Epithelial cell of esophagus (primary cell): ENCODE measurements at places on chromosomes 16 and 17.

DNA sequence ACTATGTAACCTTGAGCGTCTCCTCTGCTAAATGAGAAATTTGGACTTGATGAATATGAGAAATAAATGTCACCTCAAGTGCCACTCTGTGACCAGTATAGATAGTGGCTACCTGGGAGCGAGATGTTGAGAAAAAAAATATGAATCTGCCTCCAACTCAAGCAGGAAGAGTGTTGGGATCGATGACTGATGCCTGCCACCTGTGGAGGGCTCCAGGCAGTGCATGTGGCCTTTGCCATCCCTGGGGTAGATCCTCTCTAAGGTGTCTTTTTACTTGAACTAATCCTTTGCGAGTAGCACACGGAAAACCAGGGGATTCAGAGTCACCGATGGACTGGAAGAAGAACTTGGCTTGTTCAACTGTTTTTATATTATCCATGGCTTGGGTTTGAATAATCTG, 9.4 kb downstream of the CCDC182 start:
- DNase-seq, result peak; percentile 33

DNA sequence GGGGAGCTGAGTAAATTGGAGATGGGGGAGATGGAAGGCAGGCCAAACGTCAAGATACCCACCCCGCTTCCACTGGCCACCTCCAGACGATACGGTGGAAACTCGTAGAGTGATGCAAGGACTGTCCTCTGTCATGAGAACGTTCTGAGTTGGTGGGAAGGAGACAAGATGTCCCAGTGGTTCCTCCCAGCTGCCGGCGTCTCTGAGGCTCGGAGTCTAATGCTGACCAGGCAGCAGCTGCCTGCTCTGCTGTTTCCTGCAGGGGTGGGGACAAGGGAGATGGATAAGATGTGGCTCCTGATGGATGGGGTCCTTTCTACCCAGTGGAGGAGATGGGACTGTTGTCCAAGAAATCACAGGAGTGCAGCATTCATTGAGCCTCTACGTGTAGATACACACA, 28.2 kb upstream of the C1QL1 start:
- DNase-seq, result no peak

- DNase-seq, result no peak
These were observed 43.1 kb upstream of the MEAK7 start for GRCh38 chr16:84547546-84548061.

DNA sequence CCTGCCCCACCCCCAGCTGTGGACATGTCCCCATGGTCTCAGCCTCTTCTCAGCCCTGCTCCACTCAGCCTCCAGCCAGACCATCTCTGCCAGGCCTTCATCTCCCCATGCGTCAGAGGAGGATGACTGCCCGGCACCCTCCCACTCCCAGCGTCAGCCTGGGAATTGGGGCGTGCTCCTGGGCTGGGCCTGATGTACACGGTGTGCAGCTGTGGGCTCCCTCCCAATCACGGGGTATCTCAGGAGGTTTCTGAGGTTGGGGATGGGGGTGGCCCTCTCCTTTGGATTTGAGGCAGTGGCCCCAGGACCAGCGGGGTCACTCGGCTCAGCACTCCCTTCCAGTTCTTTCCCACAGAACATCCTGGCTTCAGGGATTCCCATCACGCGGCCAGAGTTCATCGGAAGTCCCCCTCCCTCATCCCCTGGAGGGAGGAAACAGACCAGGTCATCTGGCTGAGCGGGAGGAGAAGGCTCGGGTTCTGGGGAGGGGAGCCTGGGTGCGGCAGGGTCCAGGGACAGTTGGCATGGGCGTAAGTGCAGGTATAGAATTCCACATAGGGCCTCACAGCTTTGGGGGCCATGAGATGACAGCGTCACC, 36.9 kb downstream of the SOCS3 start:
- DNase-seq, result no peak

- DNase-seq, result no peak
These were observed 68.7 kb upstream of the MYOCD start for GRCh38 chr17:12596961-12597360.

GRCh38 chr17:41404024-41404671, 6.7 kb upstream of the KRT31 start:
- peak; percentile 99 for DNase-seq

DNA sequence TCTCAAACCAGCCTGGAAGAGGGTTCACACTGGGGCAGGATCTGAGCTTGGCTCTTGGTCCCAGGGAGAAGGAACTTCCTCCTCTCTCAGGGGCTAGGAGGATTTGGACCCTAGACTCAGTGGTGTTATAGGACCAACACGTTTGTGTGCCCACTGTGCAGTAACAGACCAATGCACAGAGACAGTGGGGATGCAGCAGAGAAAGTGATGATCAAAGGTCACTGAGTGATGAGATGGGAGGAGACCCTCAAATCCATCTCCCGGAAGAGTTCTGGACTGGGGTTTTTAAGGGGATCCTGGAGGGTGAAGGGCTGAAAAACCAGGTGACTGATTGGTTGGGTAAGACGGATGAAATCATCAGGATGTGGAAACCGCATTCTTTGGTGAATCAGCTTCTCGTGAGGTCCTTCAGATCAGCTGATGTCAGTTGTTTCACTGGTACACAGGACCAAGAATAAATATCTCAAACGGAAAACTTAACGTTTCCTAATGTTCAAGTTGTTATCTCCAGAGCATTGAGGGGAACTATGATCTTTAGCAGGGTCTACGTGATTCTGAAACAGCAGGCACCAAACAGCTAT, 3.3 kb upstream of the VAC14 start:
- DNase-seq, result peak; percentile 94

GRCh38 chr16:85314512-85314971, 202.3 kb upstream of the CIBAR2 start:
- DNase-seq, result no peak

- no peak for DNase-seq
These were observed 127.5 kb upstream of the COX10 start for GRCh38 chr17:13941781-13942180.

DNA sequence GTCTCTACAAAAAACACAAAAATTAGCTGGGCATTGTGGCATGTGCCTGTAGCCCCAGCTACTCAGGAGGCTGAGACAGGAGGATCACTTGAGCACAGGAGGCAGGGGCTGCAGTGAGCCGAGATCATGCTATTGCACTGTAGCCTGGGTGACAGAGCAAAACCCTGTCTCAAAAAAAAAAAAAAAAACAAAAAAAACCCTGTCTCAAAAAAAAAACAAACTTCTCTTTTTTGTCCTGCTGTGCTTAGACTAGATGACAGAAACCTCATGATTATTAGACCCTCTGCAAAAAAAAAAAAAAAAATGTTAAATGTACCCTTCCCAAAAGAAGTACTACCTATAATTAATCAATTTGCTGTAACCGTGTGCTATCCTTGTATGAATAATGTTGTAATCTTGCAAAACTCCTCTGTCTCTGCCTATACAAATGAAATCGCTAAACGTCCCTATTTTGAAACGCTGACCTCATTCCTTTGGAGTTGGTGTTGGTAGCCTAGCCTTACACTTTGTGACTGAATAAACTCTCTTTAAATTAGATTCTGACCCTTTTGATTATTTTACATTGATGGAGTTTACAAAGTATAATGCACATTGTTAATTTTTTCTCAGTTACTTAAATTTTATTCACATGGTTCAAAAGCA, 13.6 kb upstream of the DHRS7B start:
- no peak for DNase-seq

DNA sequence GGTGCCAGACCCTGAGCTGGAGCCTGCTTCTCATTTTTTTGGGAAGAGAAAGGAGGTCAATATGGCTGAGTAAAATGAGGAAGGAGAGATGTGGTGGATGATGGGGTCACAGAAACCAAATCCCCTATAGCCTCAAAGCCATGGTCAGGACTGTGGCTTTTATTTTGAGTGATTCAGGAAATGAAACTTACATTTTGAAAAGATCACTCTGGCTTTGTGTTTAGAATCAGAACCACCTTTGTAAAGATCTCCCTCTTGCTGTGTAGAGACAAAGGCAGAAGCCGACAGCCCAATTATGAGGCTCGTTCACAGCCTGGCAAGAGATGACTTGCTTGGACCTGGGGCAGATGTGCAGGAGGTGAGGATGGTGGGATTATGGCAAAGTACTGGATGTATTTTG, 121.6 kb upstream of the ANKFN1 start:
- DNase-seq, result no peak

- peak; percentile 30 for DNase-seq
These were observed 2.8 kb upstream of the MATCAP1 start for GRCh38 chr16:67186550-67186950.

DNA sequence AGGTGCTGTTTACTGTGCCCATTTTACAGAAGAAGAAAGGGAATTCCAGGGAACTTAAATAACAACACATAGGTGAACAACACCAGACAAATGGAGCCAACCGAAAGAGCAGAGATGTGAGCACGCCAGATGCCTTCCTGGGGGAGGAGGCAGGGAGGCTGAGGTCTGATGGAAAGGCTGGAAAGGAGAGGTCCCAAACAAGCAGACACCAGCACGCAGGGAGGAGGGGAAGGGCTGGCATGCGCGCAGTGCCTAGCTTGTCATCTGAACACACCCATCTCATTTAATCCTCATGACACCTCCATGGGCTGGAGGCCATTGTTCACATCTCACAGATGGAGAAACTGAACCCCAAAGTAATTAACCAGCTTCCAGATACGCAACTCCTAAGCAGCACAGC, 20.9 kb upstream of the CACNG5 start:
- no peak for DNase-seq

- no peak for DNase-seq
These were observed 27.0 kb downstream of the RTN4RL1 start for GRCh38 chr17:1997927-1998742.

GRCh38 chr17:16085066-16085699, 85.6 kb downstream of the TTC19 start:
- no peak for DNase-seq

DNA sequence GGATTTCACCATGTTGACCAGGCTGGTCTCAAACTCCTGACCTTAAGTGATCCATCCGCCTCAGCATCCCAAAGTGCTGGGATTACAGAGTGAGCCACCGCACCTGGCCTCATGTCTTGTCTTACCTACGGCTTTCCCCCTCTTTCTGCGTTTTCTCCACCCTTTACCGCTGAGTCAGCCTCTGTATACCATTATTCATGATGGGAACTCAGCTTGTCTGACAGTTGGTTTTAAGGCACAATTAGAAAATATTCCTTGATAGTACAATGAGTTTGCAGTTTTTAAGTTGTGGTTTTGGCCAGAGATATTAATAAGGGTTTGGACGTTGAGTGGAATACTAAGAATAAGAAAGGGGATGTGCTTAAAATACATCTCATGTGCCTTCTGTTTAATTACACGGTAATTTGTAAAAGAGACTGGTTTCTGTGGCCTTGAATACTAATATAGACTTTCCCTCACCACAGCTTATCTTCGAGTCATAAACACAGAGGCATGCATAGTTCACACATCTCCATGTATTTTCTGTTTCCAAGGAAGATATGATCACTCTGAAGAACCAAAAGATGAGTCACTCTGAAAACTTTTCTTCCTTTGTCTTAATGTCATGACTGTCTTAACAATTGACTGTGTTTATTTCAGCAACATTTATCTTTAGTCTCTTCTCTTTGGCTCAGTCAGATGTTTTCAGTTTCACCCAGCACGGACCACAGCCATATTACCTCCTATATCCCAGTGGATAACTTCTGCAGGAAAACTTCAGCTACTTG, 54.4 kb downstream of the PITPNC1 start:
- DNase-seq, result peak; percentile 88

- DNase-seq, result no peak
These were observed 38.9 kb upstream of the SNN start for GRCh38 chr16:11629071-11630030.

- no peak for DNase-seq
These were observed 187.5 kb upstream of the SOX9 start for GRCh38 chr17:71933306-71933705.

DNA sequence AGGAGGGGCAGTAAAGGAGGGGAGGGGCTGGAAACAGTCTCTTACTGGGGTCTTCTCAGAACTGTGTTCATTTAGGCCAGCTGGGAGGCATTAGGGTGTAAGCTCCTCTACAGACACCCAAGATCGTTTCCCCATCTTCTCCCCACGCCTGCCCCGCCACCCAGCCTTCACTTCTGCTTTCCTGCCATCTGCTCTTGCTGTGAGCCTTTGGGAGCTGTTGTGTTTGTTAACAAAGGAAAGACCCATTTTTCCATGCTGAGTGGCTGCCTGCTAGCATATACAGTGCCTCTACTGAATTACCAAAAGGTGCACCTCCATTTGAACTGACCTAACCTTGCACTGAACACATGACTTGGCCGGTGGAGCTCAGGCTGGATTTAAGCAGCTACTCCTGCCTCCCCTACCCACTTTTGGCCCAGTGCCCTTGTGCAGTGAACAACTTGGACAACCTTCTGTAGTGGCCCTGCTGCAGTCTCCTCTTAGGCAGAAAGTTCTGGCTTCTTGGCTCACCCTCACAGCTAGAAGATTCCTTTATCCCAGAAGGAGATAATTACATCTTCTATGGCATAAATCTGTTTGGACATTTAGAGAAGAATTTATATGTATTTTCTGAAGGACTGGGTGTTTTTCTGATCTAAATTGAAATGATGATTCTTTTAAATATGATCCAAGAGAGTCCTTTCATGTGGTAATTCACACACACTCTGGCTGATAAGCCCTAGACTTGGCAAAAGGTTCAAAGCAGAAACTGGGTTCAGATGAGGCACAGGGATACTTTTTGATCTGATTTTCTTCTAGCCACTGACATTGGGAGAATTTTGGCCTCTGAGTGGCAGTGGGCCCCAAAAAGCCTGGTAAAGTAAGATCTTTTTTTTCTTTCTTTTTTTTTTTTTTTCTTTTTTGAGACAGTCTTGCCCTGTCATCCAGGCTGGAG, 81.9 kb upstream of the HNF1B start:
- DNase-seq, result no peak

DNA sequence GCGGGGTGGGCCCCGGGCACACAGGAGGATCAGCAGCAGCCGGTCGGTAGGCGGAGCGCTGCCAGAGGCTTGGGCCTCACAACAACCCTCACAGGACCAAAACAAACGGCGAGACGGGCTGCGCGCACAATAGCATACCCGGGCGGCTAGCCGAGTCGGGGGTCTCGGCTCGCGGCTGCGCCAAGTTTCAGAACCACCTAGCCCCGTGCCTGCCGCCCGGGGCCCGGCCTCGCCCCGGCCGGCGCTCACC, 732 bp downstream of the ULK2 start:
- peak; percentile 68 for DNase-seq

- DNase-seq, result peak; percentile 62
These were observed 3.4 kb upstream of the CARD14 start for GRCh38 chr17:80166446-80166845.
